ENCODE measurements at places on chromosomes 1 and 21. TPM values are rescaled to one million over a fixed set of nuclear protein-coding genes. Genes with fewer than 3 reads are reported as not detected.

DNA sequence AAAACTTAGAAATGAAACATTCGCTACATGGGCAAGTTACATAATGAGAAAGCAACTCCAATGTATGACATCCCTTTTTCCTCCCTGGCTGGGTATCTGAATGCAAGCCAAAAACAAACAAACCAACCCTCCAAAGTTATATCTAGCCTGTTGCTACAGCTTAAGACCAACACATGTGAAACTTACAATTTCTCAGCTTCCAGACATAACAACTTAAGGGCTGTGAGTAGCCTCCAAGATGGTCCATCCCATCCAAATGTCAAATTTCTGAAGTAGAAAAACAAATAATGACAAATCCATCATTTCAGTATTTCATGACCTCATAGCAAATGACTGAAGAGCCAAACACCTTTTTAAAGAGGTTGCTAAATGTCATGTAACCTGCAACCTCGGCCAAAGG lies 19.9 kb downstream of the SETD4 start:
- DNase-seq: no peak

FAM163A gene
- not detected for total RNA-seq

PIAS3 gene
- total RNA-seq: 48.0 TPM

GRCh38 chr1:39642796-39643195 lies 3.4 kb upstream of the HEYL start:
- no peak for DNase-seq

DNA sequence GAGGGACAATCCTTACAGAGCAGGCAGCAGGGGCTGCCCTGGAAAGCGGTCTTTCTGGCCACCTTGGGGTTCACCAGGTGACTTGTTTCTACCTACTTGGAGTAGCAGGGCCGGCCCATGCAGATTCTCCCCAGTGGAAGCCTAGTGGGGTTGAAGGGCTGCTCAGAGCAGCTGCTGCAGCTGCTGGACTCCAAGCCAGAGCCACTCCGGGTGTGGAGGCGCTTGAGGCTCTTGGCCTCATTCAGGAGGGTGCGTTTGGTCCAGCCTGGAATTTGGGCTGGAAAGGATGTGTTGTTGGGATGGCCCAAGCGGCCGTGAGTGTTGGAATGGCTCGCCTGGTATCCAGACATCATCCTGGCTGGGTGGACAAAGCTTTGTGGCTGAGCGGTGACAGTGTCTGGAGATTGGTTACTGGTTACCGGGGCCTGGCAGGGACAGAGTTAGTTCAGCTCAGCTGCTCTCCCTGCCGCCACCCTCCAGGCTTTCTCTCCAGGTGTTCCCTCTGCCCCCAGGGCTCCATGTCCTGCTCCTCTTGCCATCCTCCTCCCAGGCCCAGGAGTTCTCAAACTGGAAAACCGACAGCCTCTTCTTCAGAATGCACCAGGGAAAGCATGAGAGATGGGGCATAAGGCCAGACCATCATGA lies 14.2 kb upstream of the HSPG2 start:
- no peak for DNase-seq

GRCh38 chr1:12438349-12438924 lies 179.6 kb downstream of the DHRS3 start:
- no peak for DNase-seq

DNA sequence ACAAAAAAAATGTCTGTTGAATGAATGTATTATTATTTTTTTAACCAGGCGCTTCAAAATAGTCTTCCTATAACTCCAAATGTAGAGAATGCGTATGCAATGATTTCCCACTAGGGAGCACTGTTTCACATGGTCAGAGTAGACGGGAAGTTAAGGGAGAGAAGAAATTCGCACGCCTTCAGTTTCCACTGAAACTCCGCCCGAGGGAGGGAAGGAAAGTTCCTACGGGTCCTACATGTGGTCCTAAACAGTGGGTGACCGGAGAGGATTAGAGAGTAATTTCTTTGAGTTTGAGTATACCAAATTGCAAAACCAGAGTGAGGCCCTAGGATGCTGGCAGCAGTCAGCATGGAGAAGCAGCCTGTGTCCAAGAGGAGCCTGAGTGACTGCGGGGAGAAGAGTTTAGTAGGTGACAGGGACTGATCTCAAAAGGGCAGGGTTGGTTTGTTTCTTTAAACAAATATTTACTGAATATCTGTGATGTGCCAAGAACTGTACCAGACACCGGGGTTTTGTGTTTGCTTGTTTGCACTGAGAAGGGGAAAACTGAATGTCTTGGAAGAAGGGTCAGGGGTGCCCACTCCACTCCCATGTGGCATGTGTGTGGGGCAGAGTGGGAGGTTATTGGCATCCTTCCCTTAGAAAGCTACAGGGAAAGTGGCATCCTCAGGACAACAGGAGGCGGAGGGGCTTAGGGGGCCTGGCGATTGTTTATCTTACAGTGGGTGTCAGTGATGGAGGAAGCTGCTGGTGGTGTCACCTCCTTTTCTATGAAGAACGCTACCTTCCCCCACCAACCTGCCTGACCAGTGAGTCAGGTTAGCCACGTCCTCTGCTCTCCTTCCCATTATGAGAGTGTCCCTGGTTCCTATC lies 22.8 kb downstream of the RNU5D-1 start:
- no peak for DNase-seq

- no peak for DNase-seq
Observed at GRCh38 chr1:85473390-85473789, 8.4 kb upstream of the DDAH1 start.

- DNase-seq: no peak
Observed at GRCh38 chr1:75908717-75909152, 23.5 kb downstream of the ASB17 start.

DNA sequence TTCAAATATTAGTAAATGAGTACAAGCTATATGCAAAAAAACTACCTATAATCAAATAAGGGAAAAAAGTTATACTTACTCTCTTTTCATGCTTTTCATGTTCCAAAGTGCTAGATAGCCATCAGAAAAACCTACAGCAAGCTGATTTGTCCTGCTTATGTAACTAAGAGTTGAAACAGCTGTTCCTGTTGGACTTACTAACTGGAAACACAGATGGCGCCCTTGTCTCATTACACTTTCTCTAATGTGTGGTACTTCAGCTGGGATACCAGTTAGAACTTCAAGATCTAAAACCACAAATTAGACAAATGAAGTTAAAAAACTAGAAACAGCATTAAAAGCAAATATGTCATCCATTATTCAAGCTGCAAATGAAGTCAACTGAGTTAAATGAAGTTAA lies 24.3 kb downstream of the AHCTF1 start:
- peak; percentile 35 for DNase-seq

DNA sequence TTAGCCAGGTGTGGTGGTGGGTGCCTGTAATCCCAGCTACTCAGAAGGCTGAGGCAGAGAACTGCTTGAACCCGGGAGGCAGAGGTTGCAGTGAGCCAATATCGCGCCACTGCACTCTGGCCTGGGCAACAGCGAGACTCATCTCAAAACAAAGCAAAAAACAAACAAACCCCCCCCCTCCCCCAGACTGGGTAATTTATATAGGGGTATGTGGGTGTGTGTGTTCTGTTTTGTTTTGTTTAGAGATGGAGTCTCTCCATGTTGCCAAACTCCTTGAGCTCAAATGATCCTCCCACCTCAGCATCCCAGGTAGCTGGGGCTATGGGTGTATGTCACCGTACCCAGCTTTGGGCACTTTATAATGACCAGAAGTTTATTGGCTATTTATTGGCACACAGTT lies 73.6 kb downstream of the SLC27A3 start:
- no peak for DNase-seq

DNA sequence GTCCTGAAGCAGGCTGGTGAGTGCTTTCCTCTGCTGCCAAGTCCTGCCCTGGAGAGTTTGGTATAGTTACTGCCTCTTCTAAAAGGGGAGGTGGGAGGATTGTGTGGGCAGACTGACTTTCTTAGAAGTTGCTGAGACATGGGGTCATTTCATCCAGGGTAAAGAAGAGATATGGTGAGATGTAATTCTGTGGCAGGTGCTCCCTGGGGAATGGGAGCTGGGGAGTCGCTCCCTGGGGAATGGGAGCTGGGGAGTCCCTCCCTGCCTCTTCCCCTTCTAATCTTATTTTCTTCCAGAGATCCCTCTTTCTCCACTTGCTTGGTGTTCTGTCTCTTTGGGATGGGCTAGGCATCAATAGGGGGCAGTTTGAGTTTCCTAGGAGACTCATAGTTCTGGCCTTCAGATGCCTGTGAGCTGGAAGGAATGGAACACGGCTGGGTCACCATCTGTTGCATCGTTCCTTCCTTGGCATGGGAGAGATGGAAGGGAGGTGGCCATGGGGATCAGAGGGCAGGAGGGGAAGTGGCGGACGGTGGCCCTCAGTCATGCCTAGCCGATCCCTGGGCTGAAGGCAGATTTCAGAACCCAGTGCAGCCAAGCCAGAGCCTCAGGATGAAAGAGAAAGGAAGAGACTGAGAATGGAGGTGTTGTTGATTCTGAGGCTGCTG lies 59.0 kb downstream of the NFASC start:
- no peak for DNase-seq

DNA sequence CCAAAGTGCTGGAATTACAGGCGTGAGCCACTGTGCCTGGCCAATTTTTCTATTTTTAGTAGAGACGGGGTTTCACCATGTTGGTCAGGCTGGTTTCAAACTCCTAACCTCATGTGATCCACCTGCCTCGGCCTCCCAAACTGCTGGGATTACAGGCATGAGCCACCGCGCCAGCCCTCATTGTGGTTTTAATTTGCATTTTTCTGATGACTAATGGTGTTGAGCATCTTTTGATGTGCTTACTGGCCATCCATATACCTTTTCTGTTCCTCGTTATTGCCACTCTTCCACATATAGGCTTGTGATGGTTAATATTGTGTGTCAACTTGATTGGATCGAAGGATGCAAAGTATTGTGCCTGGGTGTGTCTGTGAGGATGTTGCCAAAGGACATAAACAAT lies 17.4 kb upstream of the ENAH start:
- no peak for DNase-seq

- no peak for DNase-seq
Observed at GRCh38 chr1:232432313-232432712, 197.6 kb downstream of the SIPA1L2 start.

DNA sequence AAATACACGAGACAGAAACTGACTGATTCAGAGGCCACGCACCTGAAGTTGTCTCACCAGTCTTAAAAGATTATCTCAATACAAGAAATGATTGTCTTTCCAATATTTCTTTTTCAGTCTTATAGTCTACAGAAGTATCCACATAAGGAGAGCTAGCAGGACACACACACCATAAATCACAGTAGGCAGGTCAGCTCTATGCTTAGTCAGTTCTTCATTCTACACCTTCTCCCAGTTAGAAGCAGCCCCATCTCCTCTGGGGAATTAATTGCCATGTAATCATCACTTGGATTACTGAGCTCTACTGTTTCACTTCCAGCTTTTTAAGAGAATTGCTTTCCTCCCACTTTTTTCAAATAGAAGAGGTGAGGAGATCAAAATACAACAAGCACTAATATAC lies 59.6 kb downstream of the SMYD3 start:
- no peak for DNase-seq

CD1C gene
- total RNA-seq: not detected

DNA sequence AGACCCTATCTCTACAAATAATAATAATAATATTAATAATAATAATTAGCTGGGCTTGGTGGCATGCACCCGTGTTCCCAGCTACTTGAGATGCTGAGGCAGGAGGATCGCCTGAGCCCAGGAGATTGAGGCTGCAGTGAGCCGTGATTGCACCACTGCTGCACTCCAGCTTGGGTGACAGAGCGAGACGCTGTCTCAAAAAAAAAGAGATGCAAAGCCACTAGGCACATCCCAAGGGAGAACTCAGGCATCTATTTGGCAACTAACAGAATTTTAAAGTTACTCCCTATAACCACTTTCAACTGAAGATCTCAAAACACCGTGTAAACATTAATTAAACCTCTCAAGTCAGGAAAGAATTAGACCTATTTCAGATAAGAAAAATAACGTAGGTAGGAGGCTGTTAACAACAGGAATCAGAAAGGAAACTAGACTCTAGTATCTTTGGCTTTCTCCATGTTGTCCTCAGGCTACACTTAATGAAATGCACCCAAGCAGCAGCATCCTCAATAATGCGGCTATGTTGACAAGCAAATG lies 3.7 kb downstream of the RNF19B start:
- DNase-seq: no peak

GRCh38 chr1:70458131-70458530 lies 47.1 kb downstream of the CTH start:
- no peak for DNase-seq

DNA sequence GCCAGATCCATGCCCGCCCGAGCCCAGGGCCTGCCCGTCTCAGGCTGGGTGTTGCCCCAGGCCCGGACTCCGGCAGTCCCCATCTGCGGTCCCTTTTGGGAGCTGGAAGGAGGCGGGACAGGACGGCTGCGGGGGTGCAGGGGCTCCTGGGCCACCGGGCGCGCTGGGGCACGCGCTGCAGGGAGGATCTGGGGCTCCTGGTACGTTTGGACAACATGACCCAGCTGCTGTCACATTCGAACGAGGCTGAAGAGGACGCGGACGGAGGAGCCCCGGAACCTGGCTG lies 6.6 kb upstream of the CALML6 start:
- DNase-seq: peak; percentile 51

DNA sequence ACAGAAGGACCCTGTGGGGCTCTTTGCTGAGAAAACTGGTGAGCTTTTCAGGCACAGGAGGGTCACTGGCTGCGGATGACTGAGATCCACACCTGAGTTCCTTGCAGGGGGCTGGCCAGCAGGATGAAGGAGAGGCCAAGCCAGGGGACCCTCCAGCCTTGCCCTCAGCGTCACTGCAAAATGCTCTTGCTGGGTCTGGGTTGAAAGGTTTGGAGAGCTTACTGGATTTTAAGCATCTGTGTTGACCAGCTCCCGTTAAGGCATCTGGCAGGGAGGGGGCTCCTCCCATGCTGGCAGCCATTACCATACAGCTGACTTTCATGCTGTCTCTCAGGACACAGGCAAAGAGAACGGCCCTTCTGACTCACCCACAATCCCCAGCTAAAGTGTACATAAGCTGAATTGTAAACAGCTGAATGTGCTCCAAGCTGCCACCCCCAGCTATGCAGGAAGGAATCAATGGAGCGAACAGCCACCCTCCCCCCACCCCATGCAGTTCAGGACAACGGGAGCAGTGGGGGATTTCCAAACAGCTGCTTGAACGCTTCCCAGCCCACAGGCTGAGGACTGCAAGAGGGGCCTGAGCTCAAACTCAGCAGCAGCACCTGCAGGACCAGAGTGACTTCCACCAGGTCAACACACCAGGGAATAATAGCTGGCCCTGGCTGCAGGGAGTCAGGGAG lies 21.3 kb upstream of the A3GALT2 start:
- peak; percentile 59 for DNase-seq

ODF2L gene
- total RNA-seq: 32.1 TPM

DNA sequence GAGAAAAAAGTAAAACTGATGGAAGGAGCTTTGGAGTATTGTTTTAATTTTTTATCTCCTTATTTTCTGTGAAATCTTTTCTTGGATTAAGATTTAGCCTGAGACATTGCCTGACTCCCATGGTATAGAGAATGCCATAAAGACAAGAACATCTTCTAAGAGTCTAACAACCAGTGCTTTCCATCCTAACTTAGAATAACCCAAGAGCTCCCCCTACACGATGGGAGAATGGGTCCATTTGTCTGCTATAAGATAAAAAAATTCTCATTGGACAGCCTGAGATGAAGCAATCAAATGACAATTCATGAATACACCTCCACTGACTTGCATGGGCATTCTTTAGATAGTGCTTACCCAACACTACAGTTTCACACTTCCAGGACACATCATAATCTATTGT lies 478.1 kb downstream of the TTLL7 start:
- DNase-seq: no peak

UBIAD1 gene
- 10.1 TPM for total RNA-seq
